ENCODE measurements at places on chromosomes 7 and 10.

GRCh38 chr7:56811081-56811480, 321.2 kb downstream of the ZNF479 start:
- DNase-seq: no peak

DNA sequence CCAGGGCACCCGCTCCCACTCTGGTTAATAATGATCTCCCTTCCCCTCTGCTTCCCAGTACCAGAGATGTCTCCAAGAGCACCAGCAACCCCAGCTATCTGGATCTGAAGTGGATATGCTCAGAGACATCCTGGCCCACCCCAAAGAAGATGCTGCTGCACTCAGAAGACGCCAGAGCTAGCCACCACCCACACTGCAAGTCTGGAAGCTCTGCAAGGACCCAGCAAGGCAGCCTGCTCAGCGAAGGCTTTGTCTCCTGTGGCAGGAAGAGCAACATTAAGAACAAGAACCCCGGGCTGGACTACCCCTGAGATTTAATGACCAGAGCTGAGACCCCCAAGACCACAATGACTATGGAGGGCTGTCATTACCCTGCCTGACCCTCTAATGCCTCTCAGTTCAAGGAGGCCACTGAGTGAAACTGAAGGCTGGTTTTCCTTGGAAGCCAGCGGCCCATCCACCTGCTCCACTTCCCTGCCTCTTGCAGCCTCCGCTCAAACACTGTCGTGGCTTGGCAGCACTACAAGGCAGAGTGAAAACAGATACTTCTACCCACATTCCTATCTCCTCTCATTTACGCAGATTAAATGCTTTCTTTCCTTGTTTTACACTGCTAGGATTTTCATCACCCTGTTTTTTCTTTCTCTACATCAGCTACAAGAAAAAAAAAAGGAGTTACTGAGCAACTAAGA, 202.2 kb downstream of the SNX10 start:
- DNase-seq: no peak

- DNase-seq: no peak
Observed at GRCh38 chr10:125128397-125129075, 31.8 kb downstream of the CTBP2 start.

DNA sequence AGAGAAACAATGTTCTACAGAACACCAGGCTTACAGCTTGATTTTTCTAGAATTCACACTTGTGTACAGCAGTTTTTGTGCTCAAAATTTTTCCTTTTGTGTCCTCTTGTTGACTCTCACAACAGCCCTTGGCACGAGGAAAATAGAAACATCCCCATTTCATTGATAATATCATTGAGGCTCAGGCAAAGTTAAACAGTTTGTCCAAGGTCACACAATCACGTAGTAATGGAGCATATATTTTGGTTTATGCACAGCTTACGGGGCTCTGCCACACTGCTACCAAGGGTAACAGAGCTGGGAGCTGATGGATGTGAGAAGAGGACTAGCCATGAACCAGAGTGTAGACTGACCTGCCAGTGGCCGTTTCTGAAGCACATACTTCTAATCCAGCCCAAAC, 292.0 kb downstream of the FZD1 start:
- DNase-seq: no peak

GRCh38 chr7:17401791-17402627, 103.6 kb downstream of the AHR start:
- no peak for DNase-seq

DNA sequence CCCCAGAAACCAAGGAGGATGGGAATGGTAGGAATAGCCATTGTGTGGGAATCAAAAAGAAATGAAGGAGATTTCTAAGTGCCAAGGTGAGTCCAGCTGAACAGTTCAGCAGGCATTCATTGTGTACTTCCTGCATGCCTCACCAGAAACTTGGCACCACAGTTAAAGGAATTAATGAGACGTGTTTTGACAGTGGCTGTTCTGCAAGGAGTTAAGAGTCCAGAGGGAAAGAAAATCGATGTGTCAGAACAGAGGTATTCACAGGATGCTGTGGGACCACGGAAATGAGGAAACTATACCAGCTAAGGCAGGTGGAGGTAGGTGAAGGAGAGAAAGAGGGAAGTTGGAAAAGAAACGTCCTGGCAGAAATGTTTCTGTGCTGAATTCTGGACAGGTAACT, 78.1 kb downstream of the PRKCQ start:
- DNase-seq: no peak

- no peak for DNase-seq
Observed at GRCh38 chr7:135510592-135511183, 786 bp upstream of the CNOT4 start.

- no peak for DNase-seq
Observed at GRCh38 chr10:46270086-46270811, 16.5 kb upstream of the ANTXRL start.

- no peak for DNase-seq
Observed at GRCh38 chr10:86316274-86316835, 50.2 kb downstream of the GRID1 start.

GRCh38 chr7:102095321-102096011, 191.2 kb upstream of the SH2B2 start:
- DNase-seq: no peak

- DNase-seq: no peak
Observed at GRCh38 chr7:121003986-121004685, 15.6 kb downstream of the CPED1 start.

DNA sequence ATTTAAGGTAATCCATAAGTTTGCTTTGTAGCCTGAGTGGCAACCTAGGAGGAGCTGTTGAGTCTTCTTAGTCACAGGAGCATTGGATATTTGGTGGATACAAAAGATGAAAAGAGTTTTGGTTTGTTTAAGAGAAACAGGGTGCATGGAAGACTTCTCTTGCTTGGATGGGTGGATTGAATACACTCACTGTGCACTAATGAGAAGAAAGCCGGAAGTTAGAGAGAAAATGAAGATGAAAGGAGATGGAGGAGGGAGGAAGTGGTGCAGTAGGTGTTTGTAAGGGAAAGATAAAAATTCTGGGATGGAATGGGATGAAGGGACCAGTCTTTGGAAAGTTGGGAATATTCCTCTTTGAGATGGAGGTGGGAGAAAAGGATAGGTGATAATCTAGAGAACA, 7.7 kb downstream of the MDFIC start:
- no peak for DNase-seq

GRCh38 chr7:51069411-51070083, 247.1 kb downstream of the COBL start:
- DNase-seq: no peak

- no peak for DNase-seq
Observed at GRCh38 chr10:88243836-88244730, 339.0 kb downstream of the RNLS start.

DNA sequence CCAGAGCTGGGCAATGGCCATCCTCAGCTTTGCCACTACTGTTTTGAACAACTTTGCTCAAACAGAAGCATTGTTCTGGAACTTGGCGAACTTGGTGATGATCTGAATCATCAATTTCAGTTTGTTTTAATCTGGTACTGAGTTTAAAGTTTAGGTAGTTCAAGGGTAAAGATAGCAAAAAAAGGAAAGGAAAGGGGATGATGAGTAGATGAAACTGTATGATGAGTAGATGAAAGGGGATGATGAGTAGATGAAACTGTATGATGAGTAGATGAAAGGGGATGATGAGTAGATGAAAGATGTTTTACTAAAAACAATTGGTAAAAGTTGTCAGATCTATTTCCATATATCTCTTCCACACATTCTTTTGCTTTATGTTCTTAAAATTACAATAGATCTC, 737.0 kb downstream of the LRMDA start:
- no peak for DNase-seq

DNA sequence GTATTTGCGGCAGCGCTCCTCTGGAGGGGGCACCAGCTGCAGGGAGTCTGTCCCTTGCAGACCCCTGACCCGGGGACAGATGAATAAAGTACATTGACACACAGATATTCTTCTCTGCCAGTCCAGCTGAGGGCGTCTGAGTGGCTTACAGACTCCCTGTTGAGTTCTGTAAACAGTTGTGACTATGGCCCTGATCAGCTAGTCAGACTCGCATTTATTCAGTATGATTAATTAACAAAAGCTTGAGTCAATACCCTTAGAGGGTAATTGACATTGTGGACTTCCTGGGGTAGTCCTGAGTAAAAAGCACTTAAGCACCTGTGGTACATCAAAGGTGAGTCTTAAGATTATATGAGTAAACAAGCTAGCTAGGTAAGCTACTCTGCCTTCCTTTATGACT, 21.0 kb downstream of the ANKRD30A start:
- DNase-seq: no peak

GRCh38 chr7:90216771-90217170, 5.2 kb downstream of the STEAP2 start:
- DNase-seq: no peak

DNA sequence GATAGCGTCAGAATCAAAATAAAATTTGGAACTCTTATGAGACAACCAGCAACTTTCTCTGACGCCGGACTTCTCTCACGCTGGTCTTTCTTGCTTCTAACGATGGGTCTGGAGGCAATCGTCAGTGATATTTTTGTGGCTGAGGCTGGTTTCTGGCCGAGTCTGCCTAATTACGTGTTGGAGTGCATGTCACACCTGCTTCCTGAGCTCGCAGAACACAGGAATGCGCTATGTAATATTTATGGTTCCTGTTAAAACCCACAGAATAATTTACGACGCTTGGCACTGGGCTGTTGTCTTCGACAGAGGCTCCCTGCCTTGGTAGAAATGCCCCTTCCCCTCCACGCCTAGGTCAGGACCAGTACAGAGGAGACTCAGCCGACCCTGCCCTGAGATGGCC, 64.9 kb downstream of the NPTX2 start:
- no peak for DNase-seq

GRCh38 chr7:93575555-93576399, 1.3 kb upstream of the CALCR start:
- no peak for DNase-seq

DNA sequence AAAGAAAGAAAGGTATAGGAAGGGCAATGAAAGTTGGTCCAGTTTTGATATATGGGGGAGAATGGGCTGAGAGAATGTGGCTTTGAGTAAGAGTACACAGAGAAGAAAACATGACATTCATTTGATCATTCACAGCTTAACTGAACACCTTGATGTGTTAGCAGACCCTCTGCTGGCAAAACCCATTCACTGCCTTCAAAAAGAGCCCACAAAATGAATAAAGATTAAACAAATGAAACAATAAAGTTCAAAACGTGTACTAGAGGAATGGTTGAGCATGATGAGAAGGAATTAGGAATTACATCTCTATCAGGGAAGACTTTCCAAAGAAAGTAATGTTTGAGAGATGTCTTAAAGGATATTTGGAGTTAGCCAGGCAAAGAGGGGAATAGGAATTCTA, 2.1 kb downstream of the WEE2 start:
- no peak for DNase-seq

GRCh38 chr7:47937711-47938573, 10.3 kb downstream of the PKD1L1 start:
- no peak for DNase-seq

GRCh38 chr7:130397758-130398073, 17.4 kb downstream of the CPA1 start:
- DNase-seq: no peak

- DNase-seq: no peak
Observed at GRCh38 chr7:74371381-74372341, 82.0 kb upstream of the GTF2IRD1 start.

- no peak for DNase-seq
Observed at GRCh38 chr10:62919776-62920175, 103.6 kb upstream of the EGR2 start.

- DNase-seq: no peak
Observed at GRCh38 chr10:75902816-75903215, 471.4 kb downstream of the LRMDA start.

Measured in omental fat pad (tissue), 4 donors.